T-helper 9 cell (primary cell): ENCODE measurements at places on chromosomes 16 and 17.

GRCh38 chr16:57578521-57579360 lies 36.3 kb downstream of the ADGRG5 start:
- no peak for DNase-seq

GRCh38 chr17:71145486-71145885 lies 975.3 kb upstream of the SOX9 start:
- DNase-seq: no peak

DNA sequence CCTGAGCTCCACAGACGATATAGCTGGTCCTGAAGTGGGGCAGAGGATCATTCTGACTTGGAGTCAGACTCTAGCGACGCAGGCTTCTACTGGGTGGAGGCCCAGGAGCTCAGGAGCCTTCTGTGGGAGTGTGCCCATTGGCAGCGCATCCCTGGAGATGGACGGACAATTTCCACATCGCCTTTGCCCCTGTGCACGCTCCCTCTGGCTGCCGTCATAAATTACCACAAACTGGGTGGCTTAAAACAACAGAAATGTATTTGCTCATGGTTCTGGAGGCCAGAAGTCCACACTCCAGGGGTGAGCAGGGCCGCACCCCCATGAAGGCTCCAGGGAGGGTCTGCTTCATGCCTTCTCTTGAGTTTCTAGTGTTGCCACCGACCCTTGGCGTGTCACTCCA lies 6.9 kb downstream of the CARD14 start:
- DNase-seq: no peak

DNA sequence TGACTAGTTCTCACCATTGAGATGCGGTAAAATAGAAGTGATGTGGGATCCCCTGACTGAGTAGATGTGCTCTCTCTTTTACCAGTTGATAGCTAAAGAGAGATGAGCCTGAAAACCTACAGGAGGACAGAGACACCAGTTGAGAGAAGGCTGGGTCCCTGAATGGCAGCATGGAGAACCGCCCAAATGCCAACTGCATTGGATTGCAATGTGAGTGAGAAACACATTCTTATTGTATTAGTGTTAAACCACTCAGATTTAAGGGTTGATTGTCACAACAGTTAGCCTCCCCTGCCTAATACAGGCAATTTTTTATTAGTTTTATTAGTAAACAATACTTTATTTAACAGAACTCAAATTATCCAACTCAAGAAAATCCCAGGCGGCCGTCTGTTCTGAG lies 61.2 kb downstream of the SPACA3 start:
- no peak for DNase-seq

- no peak for DNase-seq
Observed at GRCh38 chr17:64009571-64010402, 10.6 kb downstream of the ICAM2 start.

GRCh38 chr17:8966926-8967325 lies 1.4 kb upstream of the PIK3R5 start:
- no peak for DNase-seq

- DNase-seq: no peak
Observed at GRCh38 chr16:12327971-12328726, 351.6 kb downstream of the SNX29 start.

DNA sequence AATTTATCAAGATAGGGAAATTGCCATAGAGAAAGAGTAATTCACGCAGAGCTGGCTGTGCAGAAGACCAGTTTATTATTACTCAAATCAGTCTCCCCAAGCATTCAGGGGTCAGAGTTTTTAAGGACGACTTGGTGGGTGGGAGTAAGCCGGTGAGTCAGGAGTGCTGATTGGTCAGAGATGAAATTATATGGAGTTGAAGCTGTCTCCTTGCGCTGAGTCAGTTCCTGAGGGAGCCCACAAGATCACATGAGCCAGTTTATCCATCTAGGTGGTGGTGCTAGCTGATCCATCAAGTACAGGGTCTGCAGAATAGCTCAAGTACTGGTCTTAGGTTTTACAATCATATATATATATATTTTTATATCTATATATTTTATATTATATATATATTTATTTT lies 6.0 kb upstream of the AQP8 start:
- no peak for DNase-seq

DNA sequence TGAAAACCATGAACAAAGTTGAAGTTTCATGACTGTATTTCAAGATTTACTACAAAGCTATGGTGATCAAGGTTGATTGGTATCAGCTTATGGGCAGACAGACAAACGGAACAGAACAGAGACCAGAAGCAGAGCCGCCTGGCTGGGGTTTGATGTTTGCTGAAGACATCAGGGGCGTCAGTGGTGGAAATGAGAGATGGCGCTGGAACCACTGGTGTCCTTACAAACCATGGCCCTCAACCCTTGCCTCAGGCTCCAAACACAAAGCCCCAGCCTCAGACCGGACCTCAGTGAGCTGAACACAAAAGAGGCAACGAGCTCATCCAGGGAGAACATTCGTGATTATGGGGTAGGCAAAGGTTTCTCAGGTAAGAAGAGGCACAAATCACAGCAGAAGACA lies 113.0 kb upstream of the METRNL start:
- no peak for DNase-seq

- no peak for DNase-seq
Observed at GRCh38 chr17:50890675-50891516, 24.7 kb upstream of the TOB1 start.

GRCh38 chr17:2403044-2403443 lies 2.2 kb upstream of the MNT start:
- no peak for DNase-seq

DNA sequence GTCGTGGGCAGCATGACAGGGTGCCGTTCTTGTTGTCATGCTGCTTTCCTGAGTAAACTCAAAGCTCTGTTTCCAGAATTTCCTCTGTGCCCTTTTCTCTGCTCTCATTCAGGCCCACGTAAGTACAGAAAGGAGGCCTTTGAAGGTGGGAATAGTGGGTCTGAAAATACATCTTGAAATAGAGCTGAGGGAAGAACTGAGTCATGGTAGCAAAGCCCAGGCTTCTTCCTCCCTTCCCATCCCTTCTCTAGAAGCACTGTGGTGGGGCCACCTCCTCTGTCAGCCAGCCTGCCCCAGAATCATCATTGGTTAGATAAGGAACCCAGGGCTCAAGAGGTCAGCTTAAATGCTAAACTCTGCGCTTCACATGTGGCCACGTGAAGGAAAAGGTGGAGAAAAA lies 9.4 kb downstream of the CTRL start:
- no peak for DNase-seq

DNA sequence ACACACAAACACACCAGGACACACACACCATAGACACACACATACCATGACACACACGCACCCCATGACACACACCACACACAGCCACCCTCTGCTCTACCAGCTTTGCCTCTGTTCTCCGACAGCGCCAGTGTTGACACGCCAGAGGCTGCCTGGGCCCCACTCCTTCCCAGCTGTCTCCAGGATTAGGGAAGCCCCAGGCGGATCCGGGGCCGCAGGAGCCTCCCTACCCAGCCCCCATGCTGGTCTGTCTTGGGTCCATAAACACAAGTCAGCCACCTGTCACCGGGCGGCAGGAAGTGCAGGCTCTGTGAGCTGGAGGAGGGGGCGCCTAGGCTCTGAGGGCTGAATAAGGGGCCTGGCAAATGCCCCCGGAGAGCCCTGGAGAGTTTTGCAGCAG lies 10.5 kb downstream of the TBC1D16 start:
- DNase-seq: no peak

DNA sequence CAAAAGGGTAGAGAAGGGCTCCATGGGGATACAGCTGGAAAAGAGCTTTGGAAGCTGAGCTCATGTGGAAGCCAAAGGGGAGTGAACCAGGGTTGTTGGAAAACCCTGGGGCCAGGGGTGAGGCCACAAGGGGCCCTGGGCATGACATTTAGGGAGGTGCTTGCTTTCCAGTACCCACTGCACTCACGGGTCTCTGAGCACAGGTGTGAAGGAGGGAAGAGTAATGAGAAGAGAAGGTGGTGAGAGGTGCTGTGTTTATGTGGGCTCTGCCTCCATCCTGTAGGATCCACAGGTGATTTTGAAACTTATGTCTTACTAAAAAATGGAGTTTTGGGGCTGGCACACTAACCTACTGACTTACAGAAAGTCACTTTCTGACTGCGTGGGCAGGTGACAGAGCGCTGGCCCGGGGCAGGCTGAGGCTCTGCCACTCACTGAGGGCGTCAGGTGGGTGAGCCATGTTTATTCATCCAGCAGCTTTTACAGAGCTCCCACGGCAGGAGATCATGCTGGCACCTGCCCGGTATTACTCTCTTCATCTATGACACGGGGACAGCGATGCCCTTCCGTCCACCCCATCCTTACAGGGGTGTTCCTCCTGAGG lies 18.9 kb downstream of the KSR1 start:
- DNase-seq: no peak

GRCh38 chr17:19238167-19238505 lies 970 bp downstream of the EPN2 start:
- DNase-seq: no peak
